ENCODE measurements at places on chromosomes 12 and 14.

- no peak for DNase-seq
These were observed 6.8 kb upstream of the SPTLC2 start for GRCh38 chr14:77623201-77623600.

DNA sequence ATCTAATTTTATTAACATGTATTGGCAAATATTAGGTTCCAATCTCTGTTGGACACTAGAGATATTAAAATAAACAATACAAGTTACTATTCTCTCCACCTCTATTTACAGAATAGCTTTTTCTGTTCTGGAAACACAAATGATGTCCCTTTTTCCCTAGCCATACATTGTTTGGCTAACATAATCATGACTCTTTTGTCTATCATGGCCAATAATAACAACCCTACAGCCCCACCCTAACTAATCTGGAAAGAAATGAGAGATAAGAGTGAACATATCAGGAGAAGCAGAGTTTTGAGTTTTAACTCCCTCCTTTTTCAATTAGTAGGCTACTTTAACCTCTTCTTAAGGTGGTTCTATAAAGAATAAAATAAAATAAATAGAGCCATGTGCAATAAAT lies 40.2 kb downstream of the RASSF9 start:
- no peak for DNase-seq

GRCh38 chr12:7460375-7461259 lies 16.7 kb upstream of the CD163L1 start:
- peak; percentile 1 for DNase-seq

GRCh38 chr12:8867786-8868185 lies 45.4 kb downstream of the A2ML1 start:
- DNase-seq, result no peak

GRCh38 chr14:24262821-24263733 lies at the start of gene TGM1:
TGM1 (minus strand) TSS chr14:24263177; CDS start chr14:24262352, 825 bp downstream.
- no peak for DNase-seq

- DNase-seq, result peak; percentile 22
These were observed 33.4 kb upstream of the ALG10 start for GRCh38 chr12:33988913-33989312.

DNA sequence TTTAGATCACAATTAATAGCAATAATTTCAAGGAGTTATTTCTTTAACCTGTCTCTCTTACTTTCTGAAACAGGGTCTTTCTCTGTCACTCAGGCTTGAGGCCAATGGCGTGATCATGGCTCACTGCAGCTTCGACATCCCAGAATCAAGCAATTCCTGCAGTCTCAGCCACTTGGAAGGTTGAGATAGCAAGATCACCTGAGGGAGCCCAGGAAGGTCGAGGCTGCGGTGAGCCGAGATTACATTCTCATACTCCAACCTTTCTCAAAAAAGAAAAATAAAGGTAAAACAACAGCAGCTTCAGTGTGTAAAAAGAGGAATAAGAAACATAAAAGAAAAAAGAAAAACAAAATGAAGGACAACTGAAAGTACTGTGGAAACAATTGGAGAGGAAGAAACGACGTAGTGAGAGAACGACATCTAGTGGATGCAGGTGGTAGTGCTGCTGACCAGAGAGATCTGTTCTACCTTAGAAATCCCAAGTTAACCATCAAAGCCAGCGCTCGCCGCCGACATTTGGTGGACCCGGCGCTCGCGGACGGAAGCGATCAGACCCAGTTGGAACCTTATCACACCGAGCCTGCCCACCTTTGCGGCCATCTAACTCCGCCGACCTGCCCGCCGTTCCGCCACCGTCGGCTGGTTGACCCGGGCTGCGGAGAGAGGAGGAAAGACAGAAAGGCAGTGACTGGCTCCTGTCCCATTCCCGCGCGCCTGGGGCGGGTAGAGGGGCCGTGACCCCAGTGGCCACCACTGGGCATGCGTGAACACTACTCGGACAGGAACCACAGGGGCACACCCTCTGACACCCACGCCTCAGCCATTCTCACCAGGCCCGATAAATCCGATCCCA lies 196.1 kb downstream of the ALG10 start:
- peak; percentile 81 for DNase-seq

GRCh38 chr12:40344312-40344711 lies 119.5 kb downstream of the LRRK2 start:
- DNase-seq, result no peak

- DNase-seq, result no peak
These were observed 35.4 kb downstream of the SLC38A1 start for GRCh38 chr12:46233423-46233822.

- DNase-seq, result peak; percentile 44
These were observed 13.8 kb downstream of the KITLG start for GRCh38 chr12:88566430-88566829.

DNA sequence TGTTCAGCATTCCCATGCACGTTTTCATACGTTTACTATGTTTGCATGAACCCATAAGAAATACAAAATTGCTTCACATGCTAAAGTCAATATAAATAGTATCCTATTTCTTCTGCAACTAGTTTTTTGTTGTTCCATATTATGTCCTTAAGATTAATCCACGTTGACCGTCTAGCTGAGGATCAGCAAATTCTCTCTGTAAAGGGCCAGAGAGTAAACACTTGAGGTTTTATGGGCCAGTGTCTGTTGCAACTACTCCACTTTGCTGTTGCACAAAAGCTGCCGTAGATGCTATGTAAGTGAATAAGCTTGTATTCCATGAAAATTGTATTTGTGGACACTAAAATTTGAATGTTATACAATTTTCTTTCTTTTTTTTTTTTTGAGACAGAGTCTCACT lies 21.1 kb upstream of the PITPNM2 start:
- DNase-seq, result no peak

- no peak for DNase-seq
These were observed 128.4 kb downstream of the KICS2 start for GRCh38 chr12:64093689-64094088.

- DNase-seq, result no peak
These were observed 39.6 kb upstream of the TRAF3 start for GRCh38 chr14:102737402-102738372.

DNA sequence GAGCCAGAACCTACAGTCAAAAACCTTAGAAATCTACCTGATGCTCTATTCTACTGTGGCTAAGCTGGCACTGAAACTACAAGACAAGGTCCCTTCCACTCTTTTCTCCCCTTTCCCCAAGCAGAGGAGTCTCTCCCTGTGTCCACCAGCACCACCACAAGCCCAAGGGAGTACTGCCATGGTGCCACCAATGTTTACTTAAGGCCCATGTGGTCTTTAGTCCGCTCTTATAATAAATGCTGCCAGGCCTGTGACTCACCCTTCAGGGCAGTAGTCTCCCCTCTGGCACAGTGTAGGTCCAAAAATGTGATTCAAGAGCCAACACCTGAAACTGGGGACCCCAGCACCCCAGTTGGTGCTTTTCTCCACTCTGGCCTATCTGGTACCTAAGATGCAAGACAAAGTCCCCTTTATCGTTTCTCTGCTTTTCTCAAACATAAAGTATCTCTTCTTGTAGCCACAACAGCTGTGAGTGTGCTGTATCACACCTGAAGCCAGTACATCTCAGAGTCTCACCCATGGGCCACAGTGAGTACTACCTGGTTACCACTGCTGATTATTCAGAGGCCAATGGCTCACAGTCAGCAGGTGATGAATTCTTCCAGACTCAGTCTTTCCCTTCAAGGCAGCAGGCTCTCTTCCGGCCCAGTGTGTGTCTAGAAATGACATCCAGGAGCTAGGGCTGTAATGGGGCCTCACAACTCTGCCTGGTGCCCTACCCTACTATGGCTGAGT lies 29.3 kb downstream of the SLC38A2 start:
- no peak for DNase-seq

Measured in NCI-H1417 (cell line).